ENCODE measurements at places on chromosomes 12 and 14.

GRCh38 chr12:104571328-104571727 is 114.6 kb downstream of the CHST11 start:
- peak; percentile 78 for DNase-seq

DNA sequence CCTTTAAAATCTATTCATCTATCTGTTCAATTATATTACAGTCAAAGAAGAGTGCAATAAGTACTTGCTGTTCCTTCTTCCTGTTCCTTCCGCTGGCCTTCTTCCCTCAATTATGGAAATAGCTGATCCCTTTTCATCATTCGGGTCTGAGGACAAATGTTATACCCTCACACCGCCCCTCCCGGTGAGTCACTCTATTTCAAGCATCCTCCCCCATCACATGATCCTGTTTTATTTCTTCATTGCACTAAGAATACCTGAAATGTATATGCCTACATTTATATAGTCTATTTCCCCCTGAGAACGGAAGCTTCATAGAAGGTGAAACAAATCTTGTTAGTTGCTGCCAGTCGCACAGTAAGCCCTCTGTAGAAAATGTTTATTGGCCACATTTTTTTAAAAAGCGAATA is 2.5 kb downstream of the SLC38A1 start:
- DNase-seq, result peak; percentile 42

GRCh38 chr14:105858676-105859025 is 332.3 kb downstream of the TMEM121 start:
- peak; percentile 35 for DNase-seq

- DNase-seq, result peak; percentile 78
Measured at GRCh38 chr12:54579696-54580333, 8.6 kb downstream of the PPP1R1A start.

- DNase-seq, result no peak
Measured at GRCh38 chr12:80241576-80242273, 142.4 kb downstream of the OTOGL start.

DNA sequence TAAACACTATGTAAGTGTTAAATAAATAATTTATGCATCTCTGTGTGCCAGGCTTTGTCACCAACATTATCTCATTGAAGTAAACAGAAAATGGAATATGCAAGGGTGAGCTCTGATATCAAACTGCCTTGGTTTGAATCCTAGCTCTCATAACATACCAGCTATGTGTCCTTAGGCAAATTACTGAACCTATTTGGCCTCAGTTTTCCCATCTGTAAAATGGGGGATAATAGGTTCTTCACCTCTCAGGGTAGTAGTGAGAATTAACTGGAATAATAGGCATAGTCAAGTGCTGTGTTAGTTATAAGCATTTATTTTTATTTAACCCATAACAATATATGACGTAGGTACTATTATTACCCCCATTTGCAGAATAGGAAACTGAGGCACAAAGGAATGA is 190.8 kb upstream of the SRRM4 start:
- DNase-seq, result no peak

DNA sequence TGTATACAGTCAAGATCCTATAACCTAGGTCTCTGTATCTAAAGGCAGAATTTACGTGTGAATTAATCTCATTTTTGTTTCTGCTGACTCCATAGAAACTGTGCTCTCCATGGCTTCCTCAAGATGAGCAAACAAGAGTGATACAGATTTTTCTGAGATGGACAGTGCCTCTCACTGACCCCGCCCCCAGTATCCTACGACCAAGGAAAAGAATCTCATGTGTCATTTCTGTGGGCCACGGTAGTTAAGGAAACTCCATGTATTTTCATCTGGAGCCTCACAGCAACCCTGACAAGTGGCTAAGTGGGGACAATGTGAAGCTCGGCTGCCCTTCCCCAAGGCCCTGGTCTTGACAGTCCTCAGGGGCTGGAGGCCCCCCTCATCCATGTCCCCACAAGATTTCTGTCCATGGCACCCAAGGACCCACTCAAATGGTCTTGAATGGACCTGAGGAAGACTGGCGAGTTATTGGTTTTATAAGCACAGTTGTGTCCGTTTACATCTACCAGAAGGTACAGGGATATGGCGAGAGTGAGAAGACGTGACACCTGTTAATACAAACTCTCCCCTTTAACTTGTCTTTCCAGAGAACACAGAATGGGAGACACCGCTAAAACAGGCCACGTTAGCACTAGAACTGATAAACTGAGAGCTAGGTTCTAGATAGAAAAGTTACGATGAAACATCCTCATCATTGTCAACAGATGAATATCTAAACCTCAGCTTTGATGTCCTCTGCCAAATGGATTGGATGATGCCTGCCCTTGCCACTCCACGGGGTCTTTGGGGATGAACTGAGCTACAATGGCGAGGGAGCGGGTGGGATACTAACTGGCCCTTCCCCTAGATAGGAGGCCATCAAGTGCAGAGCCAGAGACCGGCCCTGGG is 108.4 kb upstream of the EGLN3 start:
- no peak for DNase-seq

- no peak for DNase-seq
Measured at GRCh38 chr12:64735442-64735841, 23.8 kb downstream of the GNS start.

- DNase-seq, result no peak
Measured at GRCh38 chr14:22313172-22313801, 275.7 kb downstream of the DAD1 start.

DNA sequence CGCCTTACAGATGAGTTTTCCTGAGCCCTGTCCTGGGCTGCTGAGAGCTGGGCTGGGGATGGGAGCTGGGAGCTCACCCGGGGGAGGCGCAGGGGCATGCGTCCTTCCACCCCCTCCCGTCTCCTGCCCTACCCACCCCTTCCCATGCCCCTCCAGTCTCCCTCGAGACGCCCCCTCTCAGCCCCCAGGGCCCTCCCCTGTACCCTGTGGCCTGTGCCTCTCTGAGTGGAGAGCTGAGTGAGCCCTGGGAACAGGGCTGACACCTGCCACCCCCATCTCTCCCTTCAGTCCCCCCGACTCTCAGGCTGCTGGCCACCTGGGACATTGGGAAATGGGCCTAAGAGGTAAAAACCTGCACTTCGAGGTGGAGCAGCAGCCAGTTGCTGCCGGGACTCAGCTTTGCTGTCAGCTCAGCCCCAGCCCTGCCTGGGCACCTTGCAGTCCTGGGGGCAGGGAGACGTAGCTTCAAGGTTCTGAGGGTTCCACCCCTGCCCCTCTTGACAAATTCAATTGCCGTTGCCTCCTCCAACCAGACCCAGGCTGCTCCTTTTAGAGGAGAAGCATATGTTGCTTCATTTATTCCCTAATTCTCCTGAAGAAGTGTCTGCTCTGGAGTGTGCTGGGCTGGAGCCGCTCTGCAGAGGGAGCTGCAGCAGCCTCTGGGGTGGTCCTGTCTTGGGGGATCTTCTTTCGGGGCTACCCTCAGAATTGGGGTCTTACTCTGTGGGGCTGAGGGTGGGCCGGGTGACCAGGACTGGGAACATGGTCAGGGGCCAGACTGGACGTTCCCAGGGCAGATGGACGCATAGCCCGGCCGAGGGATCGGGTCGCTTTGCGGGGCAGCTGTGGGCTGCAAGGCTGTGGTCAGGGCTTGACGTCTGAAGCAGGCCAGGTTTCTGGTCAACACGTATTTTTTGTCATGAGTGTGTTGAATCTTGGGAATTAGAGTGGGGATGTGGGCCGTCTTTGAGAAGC is 141.4 kb downstream of the ADGRD1 start:
- DNase-seq, result no peak

DNA sequence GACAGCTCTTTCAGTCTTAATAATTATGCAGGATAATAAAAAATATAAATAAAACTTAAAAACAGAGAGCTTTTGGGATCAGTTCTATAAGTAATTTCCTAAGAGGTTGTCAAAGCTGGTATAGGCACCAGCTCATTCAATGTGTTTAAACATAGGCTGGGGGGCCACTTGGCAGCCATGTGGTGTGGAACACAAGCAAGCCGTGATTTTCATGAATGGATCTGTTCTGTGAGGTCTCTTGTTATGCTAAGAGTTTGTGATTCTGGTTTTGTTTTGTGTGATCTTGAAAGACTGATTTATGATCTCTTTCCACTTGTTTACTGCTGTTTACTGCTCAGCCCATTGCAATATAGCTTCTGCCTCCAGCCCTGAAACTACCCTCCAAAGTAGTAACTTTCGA is 240.9 kb downstream of the FBXL14 start:
- no peak for DNase-seq

GRCh38 chr14:33767586-33768457 is 183.1 kb downstream of the EGLN3 start:
- no peak for DNase-seq

- DNase-seq, result no peak
Measured at GRCh38 chr12:29492891-29493290, 4.6 kb downstream of the OVCH1 start.

GRCh38 chr14:39090548-39091111 is 12.4 kb downstream of the SEC23A start:
- no peak for DNase-seq

- no peak for DNase-seq
Measured at GRCh38 chr12:99736760-99737269, 89.3 kb downstream of the GARIN6 start.

DNA sequence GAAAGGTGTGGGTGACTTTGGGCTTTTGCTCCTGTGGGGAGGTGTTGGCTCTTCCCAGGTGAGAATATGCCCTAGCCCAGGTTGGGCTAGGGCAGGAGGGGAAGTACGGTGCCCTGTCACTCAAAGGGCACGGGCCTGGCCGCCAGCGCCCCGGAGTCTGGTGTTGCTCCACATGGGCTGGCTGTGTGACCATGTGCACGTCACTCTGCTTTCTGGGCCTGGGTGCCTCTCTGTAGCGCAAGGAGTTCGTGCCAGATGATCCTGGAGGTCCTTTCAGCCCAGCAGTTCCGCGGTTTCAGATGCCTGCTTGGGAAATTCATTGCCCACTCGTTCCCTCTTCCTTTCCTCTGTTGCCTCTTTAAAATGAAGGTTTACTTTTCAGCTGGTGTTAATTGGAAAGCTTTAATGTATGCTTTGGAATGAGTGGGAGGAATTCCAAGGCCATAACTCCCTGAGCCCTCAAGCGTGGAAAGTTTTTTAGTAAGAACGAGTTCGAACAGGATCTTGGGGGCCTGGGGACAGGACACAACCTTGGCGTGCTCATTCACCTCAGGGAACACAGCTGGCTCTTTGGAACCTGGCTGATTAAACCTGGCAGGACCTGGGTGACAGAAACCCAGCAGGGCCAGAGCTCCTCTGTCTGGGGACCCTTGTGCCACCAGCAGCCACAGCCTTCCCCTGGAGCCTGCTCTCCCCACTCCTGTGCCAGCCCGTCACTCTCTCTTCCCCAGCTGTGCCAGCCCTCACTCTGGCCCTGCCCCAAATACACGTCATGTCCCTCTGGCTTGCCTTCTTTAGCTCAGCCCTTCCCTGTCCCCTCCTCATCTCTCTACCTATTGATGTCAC is 42.8 kb downstream of the TSPAN9 start:
- no peak for DNase-seq

GRCh38 chr12:116727261-116727660 is 10.6 kb downstream of the SPRING1 start:
- DNase-seq, result no peak

DNA sequence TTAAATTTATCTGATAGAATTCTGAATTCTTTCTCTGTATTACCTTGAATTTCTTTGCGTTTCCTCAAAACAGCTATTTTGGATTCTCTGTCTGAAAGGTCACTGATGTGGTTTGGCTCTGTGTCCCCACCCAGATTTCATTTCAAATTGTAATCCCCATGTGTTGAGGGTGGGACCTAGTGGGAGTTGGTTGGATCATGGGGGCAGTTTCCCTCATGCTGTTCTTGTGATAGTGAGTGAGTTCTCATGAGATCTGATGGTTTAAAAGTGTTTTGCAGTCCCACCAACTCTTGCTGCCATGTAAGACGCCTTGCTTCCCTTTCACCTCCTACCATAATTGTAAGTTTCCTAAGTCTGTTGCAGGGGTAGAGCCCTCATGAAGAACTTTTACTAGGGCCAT is 34.1 kb upstream of the OR6J1 start:
- DNase-seq, result no peak

- no peak for DNase-seq
Measured at GRCh38 chr14:91879196-91879595, 11.9 kb upstream of the TC2N start.

GRCh38 chr14:71754422-71755095 is 177.7 kb upstream of the RGS6 start:
- no peak for DNase-seq

DNA sequence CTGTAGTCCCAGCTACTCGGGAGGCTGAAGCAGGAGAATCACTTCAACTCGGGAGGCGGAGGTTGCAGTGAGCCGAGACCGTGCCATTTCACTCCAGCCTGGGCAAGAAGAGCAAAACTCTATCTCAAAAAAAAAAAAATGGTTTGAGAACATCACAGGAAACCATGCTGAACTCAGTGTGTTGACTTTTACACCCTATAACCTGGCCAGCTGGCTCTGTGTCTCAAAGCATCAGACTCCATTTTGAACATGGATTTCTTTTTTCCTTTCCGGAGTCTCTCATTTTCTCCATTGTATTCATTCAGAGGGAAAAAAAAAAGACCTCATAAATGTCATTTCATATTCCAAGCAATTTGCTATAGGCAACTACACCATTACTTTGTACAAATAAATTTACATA is 63.2 kb upstream of the FOXN3 start:
- DNase-seq, result no peak

GRCh38 chr12:122995503-122996187 is 15.2 kb downstream of the ARL6IP4 start:
- DNase-seq, result no peak

DNA sequence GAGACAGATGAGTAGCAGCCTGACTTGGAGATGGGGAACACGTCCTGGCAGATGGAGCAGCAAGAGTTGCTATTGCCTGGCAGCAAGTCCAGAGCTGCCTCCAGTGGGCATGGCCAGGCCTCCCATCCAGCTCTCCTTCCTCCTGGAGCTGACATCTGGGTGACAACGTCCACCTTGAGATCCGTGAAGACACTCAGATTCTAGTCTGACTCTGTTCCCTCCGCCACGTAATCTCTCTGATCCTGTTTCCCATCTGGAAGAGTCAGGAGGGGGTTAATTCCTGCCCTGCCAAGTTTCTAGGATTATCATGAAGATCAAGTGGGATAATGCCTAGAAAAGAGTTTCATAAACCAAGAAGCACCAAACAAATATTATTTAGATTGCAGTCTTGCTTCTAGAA is 65.3 kb upstream of the FAM181A start:
- no peak for DNase-seq

DNA sequence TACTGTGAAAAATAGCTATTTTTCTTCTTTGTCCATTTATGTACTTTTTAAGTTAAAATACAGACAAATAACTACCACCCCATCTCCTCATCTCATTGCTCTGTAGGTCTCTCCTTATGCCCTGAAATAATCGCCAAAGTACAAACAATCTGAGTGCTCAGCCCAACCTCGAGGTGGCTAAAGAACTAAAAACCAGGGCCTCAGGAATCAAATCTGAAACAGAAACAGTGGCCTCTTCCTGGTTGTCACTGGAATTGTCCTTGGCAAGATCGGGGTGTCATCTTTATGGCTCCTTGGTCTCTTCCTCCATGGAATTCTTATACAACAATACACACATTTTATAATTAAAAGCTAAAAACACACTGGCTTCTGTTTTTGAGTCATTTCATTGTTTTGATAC is 182.4 kb downstream of the ASCL1 start:
- no peak for DNase-seq

GRCh38 chr12:17028348-17028747 is 422.4 kb upstream of the LMO3 start:
- DNase-seq, result peak; percentile 6

- DNase-seq, result no peak
Measured at GRCh38 chr14:94483729-94484275, 7.8 kb upstream of the SERPINA9 start.

Measured in OCI-LY7 (cell line).